ENCODE measurements at places on chromosomes 4 and X.

- no peak for DNase-seq
Observed at GRCh38 chr4:111453216-111453615, 692.0 kb upstream of the FAM241A start.

GRCh38 chr4:124997991-124998390 is 285.5 kb upstream of the ANKRD50 start:
- no peak for DNase-seq

GRCh38 chr4:15262396-15262795 is 165.4 kb upstream of the C1QTNF7 start:
- DNase-seq: no peak

DNA sequence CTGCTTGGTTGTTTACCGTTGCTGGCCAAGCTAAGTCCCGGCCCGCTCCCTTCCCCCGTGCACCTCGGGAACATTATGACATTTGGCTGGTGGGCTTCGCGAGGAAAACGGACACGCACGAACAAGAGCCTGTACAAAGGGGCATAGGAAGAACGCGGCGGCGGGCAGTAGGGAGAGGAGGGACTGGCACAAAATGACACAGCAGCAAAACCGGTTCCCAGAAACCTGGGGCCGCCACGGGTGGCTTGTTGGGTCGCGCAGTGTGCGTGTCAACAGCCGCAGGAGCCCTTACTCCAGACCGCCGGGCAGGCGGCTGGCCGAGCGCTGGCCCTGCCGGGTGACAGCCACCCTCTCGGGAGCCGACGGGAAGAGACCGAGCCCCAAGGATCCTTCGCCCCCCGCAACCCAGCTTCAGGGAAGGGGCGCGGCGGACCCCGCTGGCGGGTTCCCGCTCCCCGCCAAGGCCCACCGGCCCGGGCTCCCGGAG is 1.6 kb upstream of the LIN54 start:
- no peak for DNase-seq

DNA sequence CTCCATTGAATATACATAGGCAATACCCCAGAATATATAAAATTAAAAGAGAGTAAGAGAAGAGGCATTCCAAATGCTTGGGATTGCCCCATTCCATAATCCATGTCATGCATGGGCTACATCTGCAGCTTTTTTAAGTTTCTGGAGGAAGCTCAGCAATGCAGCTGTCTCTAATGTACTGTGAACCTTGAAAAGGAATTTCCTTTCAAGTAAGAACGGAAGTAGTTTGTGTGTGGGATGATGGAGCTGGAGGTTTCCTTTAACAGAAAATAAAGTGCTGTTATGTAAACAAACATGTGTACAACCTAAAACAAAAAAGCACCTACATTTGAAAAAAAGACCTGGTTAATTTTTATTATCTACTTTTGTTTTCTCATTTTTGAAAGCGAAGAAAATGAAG is 303.5 kb downstream of the BMPR1B start:
- DNase-seq: no peak

- DNase-seq: no peak
Observed at GRCh38 chr4:182425302-182425701, 182.1 kb downstream of the TENM3 start.
